ENCODE measurements at places on chromosomes 1 and 21.

DNA sequence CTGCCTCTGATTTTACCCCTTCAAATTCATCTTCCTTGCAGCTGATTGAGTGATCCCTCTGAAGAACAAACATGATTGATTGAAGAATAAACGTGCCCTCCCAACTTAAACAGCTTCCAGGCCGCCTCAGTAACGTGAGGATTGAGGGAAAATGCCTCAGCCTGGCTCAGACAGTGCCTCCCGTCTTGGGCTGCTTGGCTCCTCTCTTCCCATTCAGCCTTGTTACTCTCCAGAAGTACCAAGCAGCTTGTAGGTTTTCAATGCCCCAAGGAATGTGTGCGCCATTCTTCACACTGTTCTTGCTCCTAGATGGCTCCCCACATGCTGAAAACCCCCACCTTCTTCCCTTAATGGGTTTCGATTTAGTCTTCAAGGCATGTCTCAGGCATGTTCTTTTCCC is 51.8 kb downstream of the ST6GALNAC5 start:
- DNase-seq: no peak

DNA sequence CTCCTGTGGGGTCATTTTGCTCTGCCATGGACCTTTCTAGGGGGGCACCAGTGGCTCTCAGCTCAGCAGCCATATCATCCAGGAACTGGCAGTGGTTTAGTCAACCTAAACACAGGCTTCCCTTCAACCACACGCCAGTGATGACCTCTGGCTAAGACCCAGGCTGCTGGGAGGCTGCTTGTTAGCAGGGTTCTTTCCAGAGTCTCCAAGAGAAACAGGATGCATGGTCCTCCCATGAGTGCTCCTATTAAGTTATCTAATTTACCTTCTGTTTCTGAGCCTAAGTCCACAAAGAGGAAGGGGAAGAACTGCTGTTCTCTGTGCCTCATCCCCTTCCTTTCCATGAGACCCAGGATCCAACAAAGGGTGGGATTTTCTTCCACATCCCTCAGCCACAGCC is 137.3 kb upstream of the PLXNA2 start:
- no peak for DNase-seq

DNA sequence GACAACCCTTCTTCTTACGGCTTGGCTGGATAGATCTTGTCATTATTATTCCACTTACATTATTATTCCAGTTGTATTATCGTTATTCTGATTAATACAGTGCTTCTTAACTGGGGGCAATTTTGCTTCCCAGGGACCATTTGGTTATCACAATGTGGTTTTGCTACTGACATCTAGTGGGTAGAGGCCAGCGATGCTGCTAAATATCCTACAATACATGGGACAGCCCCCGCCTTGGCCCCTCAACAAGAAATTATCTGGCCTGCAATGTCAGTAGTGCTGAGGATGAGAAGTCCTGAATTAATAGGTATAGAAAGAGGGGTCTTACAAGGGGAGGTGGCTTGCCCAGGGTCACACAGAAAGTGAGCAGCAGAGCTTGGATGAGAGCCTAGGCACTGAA is 105.6 kb downstream of the PTPRU start:
- DNase-seq: no peak

DNA sequence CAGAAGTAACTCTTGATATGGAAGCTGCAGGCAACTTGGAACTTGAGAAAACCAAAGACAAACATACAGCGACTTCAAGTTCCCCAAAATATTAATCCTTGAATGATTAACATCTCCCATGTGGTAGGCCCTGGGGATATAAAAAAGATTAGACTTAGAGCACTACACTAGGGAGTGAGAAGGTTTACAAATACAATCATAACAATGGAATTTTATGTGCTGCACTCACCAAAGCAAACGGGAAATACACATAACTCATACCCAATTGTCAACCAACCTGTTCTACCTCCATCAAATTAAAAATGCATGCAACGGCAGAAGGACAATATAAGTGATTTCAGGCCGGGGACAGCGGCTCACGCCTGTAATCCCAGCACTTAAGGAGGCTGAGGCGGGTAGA is 3.7 kb downstream of the SMYD3 start:
- DNase-seq: no peak

DNA sequence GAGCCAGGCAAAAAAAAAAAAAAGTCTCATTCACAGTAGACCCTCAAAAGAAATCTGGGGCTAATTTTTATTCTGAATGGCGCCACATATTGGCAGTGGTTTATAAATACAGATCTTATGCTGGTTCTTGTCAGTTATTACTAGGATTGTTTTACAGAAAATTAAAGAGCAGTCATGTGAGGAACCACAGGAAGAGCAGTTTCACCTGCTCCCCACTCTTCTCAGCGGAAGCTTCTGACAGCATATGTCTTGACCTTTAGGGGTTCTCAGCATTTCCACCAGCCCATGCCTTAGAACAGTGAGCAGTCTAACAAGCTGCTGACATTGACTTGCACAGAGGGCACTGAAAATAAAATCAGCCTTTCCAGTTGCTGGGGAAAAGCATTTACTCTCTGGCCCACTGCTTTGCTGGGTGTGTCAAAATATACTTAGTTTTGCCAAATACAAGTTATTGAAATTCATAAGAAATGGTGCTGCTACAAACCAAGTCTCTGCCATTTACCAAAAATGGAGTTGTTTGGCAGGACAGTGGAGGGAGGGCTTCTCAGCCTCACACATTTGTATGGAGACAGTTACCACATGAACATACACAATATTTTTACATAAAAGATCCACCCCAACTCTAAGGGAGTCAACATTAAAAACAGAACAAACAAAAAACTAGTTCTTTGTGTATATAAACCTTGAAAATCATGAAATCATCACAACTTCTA is 144.2 kb downstream of the SYT2 start:
- DNase-seq: no peak

DNA sequence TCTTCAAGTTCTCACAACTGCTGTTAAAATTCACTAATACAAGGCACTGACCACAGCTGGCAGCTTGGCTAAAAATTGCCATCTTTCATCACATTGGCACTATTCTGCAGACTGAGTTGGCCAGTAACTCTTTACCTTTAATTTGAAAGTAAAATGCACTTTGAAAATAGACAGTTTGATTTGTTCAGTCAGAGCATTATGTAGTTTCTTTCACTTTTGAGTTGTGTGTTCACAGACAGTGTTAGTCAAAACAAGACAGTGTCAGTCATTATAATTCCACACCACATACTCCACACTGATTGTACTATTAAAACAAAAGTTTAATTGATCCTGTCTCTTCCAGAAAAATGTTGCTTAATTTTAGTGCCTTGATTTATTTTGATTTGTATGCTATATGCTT is 160.7 kb downstream of the SDCCAG8 start:
- DNase-seq: no peak

- DNase-seq: no peak
Measured at GRCh38 chr1:100152271-100152670, 19.3 kb downstream of the TRMT13 start.

DNA sequence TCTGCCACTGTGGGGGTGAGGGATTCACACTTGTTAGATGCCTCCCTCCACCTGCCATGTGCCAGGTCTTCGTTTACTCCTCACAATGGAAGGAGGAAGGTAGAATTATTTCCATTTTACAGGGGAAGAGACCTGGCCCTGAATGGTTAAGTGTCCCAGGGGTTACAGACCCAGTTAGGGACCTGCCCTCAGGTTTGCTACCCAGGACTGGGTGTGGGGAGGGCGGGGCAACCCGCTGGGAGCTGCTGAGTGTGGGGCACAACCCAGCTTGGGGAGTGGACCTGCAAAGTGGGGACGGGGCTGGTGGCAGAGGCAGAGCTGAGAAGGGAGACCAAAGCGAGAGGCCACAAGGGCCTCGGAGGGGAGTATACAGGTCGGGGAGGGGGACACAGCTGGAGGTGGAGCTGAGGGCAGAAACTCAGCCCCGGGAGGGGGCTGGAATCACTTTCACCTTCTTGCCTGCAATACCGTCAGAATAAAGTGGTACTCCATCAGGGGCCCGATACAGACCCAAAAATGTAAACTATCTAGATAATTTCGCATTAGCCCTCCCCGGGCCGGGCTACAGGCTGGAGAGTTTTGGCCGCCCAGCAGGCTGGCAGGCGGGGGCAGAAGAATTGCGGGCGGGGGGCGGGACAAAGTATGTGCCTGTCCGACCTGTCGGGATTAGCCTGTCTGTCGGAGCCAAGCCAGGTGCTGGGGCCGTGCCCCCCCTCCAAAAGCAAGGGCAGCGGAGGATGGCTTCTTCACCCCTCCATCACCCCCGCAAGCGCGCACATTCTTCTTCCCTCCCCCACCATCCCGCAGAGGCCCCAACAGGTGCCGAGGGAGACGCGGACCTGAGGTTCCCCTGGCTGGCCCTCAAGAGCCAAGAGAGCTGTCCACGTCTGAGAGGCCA is 1.4 kb downstream of the RSPO1 start:
- DNase-seq: no peak

DNA sequence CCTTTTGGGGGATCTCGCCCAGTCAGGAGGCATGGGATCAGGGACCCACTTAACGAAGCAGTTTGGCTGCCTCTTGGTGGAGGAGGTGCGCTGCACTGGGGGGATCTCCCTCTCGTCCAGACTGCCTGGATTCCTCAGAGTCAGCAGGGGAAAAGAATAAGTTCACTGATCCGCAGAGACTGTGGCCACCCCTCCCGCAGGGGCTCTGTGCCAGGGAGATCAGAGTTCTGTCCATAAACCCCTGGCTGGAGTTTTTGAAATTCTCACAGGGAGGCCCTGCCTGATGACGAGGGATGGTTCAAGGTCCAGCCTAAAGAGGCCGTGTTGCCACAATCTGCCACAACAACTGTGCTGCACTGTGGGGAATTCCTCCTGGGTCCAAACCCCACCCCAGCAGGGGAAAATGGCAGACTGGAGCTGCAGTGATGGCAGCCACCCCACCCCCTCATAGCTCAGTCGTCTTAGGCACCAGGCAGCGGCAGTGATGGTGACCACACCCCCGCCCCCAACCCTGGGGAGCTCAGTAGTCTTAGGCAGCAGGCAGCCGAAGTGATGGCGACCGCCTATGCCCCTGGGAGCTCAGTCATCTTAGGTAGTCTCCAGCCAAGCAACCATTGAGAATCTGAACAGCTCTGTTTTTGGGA is 273.8 kb upstream of the USP25 start:
- no peak for DNase-seq

DNA sequence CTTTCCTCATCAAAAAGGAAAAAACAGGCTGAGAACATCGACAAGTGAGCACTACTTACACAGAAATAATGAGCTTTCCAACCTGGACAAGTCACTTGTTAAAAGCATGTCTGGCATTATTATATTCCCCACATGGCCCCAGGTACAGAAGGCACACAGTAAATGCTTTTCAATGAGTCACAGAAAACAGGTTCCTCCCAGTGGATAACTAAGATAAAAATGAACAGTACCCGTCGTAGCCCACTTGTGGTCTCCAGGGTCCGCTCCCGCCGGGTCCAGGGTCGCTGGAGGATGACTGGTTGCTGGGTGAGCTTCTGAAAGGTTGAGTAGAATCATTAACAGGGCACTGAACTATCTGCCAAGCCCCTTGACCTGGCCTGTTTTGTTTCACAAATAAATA is 186.6 kb downstream of the SIPA1L2 start:
- no peak for DNase-seq

DNA sequence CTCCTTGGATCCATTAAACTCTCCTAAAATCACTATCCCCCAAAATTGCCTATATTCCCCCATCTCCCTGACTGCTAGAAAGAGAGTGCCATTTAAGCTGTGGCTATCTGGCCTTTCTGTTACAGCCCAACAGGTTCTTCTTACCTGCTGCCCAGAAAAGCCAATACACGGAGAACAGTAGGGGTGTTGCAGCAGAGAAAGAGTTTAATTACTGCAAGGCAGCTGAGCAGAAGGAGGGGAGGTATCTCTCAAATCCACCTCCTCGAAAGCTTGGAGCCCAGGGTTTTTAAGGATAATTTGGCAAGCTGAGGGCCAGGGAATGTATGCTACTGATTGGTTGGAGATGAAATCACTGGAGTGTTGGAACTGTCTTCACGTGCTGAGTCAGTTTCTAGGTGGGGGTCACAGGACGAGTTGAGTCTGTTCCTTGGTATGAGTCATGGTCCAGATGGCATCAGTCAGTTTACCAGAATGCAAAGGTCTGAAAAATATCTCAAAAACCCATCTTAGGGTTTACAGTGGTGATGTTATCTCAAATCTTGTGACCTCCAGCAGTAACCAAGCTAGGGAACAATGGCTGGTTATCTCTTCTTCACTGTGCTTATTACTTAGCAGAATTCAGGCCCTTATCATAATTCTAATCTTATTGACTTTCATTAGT is 89.8 kb downstream of the SMYD3 start:
- no peak for DNase-seq

DNA sequence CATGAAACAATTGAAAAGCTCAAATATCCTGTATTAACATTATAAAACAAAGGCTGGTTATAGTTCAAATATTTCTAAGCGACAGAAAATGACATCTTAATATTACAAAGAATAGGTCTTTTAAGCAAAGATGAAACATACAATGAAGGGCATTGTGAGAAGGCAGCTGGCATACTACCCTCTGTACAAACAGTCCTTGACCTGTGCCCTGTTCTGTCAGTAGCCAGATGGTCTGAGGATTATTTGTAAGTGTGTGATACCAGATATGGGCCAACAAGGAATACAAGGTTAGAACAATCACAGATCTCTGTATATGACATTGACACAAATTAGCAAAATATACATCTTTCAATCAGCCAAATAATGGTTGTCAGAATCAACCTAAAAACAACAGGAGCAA is 1350.4 kb downstream of the AMY1C start:
- no peak for DNase-seq

DNA sequence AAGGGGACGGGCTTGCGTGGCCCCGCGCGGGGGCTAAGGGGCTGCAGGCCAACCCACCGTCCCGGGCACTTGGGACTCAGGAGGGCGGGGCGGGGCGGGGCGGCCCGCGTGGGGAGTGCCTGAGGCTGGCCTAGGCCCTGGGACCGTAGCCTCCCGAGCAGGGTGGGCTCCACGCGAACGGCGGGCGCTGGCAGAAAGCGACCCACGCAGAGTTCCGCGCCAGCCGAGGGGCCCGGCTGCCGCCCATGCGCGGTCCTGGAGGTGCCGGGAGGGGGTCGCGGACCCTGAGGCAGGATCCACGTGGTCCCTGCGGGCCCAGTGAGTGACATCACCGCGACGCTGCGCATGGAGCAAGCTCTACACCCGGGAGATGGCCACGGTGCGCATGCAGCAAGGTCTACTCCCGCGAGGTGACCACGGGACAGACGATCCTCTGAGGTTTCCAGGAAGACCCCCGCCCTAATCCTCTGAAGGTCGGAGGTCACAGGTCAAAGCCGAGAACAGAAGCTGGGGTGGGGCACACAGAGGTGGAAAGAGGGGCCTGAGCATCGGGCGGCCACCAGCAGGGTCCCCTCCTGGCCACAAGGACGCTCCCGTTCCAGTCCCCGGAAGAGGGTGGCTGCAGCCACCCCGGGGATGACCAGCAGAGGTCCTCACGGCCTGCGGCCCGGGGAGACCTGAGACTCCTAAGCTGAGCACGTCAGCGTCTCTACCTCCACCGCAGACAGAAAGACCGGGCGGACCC is 13.5 kb upstream of the SLC19A1 start:
- DNase-seq: no peak

DNA sequence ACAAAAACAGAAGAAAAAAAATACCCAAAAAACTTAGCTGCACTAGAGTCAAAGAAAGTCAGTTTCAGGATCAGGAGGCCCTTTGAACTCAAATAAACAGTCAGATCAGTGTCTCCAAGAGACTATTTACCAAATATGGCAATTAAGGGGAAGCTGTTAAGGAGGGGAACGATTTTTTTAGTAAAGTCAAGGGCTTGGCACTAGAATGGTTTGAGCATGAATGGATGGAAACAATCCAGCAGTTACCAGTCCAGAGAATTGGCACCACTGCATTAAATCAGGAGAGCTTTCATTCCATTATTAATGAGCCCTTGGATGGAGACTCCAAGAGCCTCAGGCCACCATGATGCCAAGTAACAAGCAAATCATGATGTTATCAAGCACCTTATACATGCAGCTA is 7.2 kb downstream of the TRAPPC3 start:
- DNase-seq: no peak

GRCh38 chr21:44887807-44888580 is 14.5 kb upstream of the PTTG1IP start:
- no peak for DNase-seq

Measured in caudate nucleus (tissue), 63 donors.